Caki2 (cell line): ENCODE measurements at places on chromosomes 7 and 10. TPM values are rescaled to one million over a fixed set of nuclear protein-coding genes. Genes with fewer than 3 reads are reported as not detected.

DNA sequence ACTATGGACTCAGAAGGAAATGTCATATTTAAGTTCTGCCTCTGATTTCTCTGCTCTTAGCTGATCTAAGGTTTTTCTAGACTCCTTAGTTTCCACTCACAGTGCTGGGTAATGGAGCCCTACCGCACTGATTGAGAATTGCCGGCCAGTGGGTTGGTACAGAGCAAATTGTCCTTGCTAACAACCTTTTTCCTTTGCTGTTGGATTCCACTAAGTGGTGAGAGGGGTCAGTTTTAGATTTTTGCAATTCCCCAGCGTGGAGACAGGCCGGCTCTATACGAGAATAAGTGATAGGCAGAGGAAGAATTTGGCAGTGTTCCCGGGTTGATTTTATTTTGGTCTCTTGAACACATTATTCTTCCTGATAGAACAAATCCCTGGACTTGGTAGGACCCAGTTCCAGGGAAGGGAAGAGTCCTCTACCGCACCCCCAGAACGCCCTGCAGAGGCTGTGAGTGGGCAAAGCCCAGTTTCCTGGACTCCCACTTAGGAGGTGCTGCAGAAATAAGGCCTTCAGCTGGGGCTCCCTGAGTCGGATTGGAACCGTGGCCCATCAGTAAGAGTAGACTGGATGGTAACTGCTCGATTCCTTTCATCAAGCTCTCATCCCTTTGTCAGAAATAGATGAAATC is 3.0 kb upstream of the NRP1 start:
- DNase-seq, result no peak

The SFTPA1 gene
- total RNA-seq, result not detected in 2 replicates

The BTBD16 gene
- total RNA-seq, result 0.14 and 0.88 TPM in 2 replicates

- no peak for DNase-seq
Observed at GRCh38 chr7:80440883-80441282, 71.0 kb downstream of the GNAT3 start.

The CCDC201 gene
- not detected in 2 replicates for total RNA-seq

- DNase-seq, result no peak
Observed at GRCh38 chr10:33093362-33093761, 135.3 kb upstream of the ITGB1 start.

DNA sequence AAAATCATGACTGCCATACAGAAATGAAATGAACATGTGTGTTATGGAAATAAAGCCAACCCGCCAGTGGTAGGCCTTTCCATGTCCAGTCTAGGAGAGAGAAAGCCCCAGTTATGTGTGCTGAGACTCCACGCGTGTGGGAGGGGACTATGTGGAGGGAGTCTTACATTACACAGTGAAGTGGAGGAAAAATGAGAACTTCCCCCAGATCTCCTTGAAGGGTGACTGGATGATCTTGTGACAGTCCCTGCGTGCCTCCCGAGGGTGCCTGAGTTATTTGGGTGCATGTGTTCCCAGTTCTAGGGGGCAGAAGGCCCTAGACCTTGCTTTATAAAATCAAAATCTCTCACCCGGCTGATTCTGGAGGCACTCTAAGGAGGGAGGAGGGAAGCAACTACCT is 24.2 kb downstream of the UPP1 start:
- no peak for DNase-seq

- DNase-seq, result no peak
Observed at GRCh38 chr10:74263996-74264395, 113.0 kb downstream of the ADK start.

DNA sequence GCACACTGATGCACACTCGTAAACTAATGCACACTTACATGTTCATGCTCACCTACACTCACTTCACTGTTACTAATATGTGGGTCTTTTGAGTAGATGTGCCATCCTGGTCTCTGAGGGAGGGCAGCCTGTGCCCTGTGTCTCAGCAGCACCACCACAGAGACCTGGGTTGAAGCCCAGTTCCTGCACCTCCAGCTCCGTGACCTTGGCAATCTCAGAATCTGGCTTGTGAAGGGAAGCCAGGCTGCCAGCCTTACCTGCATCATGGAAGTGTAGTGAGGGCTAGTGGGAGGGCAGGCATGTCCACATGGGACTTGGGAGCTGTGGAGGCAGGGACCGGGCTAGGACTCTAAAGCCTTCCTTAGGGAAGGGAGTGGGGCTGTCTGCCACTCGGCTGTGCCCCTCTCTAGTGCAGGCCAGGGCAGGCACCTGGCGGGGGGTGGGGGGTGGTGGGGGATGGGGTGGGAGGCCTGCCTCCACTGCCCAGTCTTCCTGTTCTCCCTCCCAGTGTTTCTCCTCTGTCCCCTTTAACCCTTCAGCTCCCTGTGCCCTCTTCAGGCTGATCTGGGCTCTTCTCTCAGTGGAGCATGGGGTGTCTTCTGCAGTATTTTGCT is 8.1 kb downstream of the ADCY1 start:
- no peak for DNase-seq

The UCN3 gene
- total RNA-seq, result not detected in 2 replicates

DNA sequence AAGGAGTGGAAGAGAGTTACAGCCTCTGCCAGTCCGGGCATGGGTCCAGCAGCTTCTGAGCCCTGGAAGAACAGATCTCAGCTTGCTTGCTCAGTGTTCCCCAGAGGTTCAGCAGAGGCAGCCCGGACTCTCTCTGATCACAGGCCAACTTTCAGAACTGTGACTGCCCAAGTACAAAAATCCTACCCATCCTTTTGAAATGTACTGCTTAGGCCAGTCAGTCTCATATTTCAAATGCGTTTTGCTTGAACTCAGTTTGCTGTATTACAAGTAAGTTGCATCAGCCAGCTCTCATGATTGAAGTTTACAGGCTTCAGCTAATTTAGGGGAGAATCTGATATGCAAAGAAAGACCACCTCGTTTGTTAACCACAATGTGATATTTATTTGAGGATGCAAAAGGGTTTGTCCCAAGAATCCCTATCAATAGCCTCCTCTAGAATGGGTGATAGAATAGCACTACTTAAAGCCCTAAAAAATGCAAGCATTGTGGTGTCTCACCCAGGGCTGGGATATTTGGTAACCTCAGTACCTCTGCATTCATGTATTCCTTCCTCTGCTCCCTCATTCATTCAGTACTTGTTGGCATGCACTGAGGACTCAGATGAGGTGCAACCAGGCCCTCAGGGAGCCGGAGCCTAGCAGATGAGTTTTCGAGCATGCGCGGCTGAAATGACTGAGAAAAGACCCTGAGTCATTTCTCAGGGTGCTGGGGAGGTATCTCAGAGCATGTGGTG is 7.0 kb downstream of the AIMP2 start:
- DNase-seq, result no peak

- no peak for DNase-seq
Observed at GRCh38 chr10:118520116-118520742, 75.2 kb downstream of the PRLHR start.

The CCDC136 gene
- total RNA-seq, result 2.7 and 5.2 TPM in 2 replicates

The SLIT1 gene
- 0.03 and 0.49 TPM in 2 replicates for total RNA-seq

GRCh38 chr7:116315803-116316202 is 105.5 kb downstream of the TES start:
- no peak for DNase-seq

DNA sequence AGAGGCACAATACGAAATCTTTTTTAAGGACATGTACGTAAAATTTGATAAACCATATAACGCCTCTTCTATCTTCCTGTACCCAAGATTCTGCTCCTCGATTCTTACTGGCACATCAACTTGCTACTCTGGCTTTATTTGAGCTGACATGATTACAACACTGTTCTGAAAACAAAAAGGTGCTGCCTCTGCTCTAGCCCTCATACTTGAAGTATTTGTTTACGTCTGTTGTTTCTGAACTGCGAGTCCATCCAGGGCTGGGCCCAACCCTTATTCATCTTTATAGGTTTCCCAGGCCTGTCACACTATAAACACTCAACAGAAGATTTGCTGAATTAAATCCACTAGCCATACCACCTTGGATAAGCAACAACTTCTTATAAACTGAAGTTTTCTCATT is 96.2 kb upstream of the SVIL start:
- no peak for DNase-seq

- no peak for DNase-seq
Observed at GRCh38 chr7:30789334-30789711, 18.1 kb downstream of the MINDY4 start.

DNA sequence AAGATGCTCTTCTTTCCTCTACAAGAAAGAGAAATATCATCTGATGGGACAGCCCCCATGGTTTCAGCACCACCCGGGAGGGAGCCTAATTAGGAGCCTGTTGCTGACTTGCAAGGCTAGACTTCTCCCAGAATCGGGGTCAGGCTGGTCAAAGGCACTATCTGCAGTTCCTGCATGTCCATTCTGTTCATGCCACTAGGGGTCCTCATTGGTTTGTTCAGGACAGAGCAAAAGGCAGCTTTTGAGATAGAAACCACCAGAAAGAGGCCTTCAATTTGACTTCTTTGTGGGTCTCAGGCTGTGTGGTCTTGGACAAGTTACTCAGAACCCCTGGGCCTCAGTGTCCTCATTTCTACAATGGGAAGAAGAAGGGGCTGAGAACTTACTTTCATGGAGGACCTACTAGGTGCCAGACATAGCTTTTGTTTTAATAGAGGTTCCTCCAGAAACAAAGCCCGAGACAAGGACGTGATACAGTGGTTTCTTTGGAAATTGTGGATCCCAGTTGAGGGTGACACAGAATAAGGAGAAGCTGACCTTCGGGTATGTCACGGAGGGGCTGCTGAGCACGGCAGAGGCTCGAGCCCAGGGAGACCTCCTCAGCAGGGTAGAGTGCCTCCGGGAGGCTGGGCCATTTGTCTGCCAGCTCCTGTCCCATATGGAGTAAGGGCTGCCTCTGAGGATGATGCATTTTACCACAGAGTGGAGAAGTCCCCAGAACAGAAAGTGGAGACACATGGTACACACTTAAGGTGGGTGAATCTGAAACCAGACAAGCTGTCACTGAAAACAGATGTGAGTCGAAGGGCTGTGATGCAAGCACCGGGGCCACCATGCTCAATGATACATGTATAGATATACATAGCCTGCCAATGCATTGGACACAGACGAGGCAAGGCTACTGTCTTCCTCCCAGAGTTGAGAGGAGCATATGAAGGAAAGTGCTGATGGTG is 33.1 kb upstream of the NEUROD6 start:
- DNase-seq, result peak; percentile 39

GRCh38 chr7:101724957-101725356 is 92.5 kb upstream of the CUX1 start:
- DNase-seq, result no peak
